ENCODE measurements at places on chromosomes 3 and 15. TPM values are rescaled to one million over a fixed set of nuclear protein-coding genes. Genes with fewer than 3 reads are reported as not detected.

DNA sequence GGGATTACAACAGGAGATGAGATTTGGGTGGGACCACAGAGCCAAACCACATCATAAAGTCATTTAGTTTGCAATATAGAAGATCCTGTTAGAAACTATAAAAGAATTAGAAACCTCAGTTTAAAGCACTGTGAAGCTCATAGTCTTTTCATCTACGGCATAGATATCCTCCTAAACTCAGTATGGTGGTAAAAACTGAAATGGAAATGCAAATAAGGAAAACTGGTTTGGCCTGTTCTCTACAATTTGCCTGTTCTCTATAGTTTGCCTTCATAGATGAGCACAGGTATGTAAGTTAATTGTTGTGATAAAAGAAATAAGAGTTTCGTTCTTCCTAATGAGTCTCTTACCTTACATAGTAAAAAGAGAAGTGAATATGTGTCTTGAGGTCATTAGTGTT, 331.6 kb upstream of the ARL6 start:
- no peak for DNase-seq

DNA sequence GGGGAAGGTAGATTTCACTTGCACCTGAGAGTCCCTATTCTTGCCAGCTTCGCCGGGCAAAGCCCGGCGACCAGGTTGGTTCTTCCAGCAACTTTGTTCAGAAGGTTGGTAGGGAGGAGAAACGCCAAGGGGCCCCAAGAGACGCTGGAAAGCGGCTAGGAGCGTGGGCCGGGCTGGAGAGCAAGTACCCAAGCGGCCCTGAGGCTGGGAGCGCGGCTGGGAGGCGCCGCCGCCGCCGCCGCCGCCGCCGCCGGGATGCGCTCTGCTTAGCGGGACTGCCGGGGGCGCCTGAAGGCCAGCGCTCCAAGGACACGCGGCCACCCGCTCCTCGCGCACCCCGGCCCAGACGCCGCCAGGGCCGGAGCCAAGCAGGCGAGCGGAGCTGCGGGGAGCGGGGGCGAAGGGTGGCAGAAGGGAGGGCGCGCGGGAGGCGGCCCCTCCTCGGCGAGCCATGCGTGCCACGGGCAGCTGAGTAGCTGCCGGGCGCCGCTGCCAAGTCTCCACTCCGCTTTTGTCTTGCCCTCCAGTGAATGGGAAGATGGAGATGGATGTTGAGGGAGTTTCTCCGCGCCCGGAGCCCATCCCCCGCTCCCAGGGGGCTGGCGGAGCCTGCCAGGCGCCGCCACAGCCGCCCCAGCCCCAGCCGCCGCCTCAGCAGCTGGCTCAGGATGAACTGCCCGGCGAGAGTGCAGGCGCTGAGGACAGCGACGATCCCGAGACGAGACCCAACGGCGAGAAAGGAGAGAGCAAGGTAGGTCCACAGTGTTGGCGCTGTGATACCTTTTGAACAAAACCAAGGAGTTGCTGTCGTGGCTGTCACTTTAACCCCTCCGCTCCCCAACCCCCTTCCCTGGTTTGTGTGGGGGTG, 227.4 kb upstream of the AZI2 start:
- DNase-seq = peak; percentile 72

DNA sequence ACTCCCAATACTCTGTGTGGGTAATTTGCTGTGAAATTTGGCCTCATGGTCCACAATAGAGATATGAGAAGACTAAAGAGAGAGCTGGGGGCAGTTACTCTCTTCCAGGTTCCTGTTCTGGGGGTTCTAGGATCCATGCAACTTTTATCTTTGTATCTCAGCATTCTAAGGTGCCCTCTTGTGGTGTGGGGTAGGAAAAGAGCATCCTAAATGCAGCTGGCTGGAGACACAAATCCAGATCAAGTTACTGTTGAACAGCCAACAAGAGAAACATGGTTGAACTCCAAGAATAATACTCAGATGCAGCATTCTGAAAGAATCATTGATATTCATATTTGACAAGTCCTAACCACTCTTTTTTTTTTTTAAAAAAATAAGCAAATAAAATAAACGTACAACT, 238.2 kb downstream of the GREM1 start:
- peak; percentile 42 for DNase-seq

DNA sequence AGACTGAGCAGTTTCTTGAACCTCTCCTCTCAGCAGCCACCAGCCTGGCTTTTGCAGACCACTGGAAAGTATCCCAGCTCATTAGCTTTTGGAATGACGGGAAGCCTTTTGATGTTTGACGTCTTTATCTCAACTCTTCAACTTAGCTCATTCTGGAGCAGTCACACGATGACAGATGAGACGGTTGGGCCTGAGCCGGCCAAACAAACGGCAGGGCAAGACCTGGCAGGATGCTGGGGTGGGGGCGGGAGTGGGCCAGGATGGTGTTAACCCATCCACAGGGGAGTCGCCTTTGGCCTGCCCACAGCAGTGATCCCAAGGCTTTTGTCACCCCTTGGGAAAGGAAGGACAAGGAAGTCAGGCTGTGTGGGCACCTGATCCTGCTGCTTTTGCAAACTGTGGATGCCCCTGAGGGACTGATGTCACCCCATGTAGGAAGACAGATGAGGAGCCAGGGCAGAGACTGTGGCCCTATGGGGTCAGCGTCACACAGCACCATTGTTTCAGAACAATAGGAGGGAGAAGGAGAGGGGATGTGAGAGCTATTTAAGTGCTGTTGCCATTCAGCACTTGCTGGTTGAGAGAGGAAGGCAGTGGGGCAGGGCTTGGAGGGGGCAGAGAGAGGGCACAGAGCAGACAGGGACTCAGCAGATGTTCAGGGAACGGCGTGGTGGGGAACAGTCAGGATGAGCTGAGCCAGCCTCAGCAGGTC, 121.9 kb upstream of the CTDSPL start:
- DNase-seq = peak; percentile 22

DNA sequence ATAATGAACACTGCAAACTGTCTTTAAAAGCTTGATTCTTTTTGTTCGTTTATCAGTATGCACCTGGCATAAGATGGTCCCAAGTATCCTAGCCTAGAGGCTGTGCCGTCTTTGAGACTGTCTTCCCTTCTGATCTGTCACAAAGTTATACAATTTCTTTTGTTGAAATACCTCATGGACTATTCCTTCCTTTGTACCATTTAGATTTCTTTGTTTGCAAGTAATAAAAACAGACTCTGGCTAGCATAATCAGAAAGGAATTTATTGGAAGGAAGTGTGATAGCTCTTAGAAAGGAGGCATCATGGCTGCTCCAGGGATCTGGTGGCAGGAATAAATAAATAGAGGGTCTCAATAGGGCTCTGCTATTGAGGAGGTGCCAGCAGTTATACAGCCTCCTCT, 280.4 kb downstream of the SLC9A9 start:
- DNase-seq = no peak

- no peak for DNase-seq
Observed at GRCh38 chr3:53232641-53233377, 23.0 kb downstream of the TKT start.

GRCh38 chr3:52555056-52555455, 18.7 kb downstream of the UQCC5 start:
- DNase-seq = no peak

DNA sequence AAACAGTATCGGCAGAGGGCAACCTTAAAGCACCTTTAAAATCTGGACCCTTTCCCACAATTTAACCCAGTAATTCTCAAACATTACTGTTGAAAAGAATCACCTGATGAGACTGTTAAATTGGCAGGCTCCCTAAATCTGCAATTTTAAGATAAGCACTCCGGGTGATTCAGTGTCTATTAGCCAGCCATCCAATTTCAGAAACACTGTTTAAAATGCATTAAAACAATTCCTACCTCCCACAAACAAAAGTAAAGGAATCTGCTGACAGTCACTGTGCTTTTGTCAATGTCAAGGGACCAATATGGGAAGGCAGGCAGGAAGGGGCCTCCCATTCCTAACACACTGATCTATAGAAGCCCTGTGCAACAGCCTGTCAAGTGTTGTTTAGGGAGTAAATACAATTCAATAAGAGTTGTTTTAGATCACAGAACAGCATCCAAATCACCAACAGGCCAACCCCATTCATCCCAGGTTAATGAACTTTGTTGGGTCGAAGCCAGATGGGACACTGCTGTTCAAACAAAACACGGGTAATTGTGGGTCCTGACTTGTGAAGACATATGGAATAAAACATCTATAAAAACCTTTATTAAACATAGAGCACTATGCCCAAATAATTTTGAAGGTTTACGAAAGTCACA, 21.4 kb downstream of the SIAH2 start:
- no peak for DNase-seq

- no peak for DNase-seq
Observed at GRCh38 chr3:64102147-64102546, 78.9 kb upstream of the PSMD6 start.

- no peak for DNase-seq
Observed at GRCh38 chr3:55343486-55344357, 143.4 kb downstream of the WNT5A start.

GRCh38 chr3:156619376-156619775, 55.0 kb upstream of the TIPARP start:
- no peak for DNase-seq

- DNase-seq = peak; percentile 87
Observed at GRCh38 chr3:195080571-195081151, 190.3 kb downstream of the XXYLT1 start.

GRCh38 chr3:133457465-133458067, 57.7 kb downstream of the BFSP2 start:
- DNase-seq = no peak

DNA sequence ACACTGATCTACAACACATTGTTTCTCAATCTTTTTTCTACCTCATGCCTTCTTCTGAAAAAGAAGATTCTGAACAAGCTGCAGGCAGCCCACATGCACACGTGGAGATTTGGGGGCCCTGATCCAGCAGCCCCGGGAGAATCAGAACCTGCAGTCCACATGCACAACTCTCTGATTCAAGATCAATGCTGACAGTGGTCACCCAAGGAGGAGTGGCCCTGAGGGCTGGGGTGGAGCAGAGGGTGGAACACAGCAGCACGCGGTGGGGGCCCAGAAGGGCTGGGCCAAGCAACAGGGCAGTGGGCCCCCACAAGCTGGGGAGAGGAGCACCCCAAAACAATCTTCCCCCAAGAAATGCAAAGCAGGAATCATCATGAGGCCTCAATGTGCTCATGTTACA, 202.1 kb upstream of the NSMCE3 start:
- DNase-seq = no peak

- no peak for DNase-seq
Observed at GRCh38 chr3:151387842-151388241, 3.3 kb upstream of the P2RY12 start.

DNA sequence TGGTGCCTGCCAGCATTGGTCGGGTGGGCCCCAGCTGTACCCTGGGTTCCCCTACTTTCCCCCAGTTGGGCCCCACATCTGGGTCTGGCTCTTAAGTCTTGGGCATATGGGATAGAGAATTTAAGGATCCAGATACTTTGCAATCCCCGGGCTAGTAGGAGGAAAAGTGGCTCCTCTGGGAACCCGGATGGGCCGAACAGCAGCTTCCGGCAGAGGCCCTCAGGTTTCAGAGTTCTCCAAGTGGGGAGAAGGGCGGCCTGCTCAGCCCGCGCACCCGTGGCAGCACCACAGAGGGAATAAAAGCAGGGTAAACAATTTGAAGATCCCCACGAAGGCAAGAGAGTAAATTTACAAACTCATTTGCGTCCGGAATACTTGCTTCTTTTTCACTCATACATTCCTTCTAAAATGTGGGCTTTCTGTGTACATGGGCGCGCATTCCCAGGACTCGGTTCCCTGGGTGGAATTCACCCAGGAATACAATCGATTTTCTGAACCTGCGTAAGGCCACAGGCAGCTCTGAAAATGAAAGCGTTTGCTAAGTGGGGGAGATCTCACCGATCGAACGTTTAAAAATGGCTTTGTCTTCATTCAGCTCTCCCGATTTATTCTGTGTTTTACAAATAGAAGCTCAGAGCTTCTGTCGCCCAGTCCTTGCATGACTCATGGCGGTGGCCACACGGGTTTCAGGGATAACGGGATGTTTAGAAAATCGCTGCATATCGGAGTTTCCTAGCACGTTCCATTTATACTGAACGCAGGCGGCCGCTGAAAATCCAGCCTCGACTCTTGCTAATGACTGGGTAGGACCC, 74.0 kb upstream of the POLG start:
- no peak for DNase-seq

DNA sequence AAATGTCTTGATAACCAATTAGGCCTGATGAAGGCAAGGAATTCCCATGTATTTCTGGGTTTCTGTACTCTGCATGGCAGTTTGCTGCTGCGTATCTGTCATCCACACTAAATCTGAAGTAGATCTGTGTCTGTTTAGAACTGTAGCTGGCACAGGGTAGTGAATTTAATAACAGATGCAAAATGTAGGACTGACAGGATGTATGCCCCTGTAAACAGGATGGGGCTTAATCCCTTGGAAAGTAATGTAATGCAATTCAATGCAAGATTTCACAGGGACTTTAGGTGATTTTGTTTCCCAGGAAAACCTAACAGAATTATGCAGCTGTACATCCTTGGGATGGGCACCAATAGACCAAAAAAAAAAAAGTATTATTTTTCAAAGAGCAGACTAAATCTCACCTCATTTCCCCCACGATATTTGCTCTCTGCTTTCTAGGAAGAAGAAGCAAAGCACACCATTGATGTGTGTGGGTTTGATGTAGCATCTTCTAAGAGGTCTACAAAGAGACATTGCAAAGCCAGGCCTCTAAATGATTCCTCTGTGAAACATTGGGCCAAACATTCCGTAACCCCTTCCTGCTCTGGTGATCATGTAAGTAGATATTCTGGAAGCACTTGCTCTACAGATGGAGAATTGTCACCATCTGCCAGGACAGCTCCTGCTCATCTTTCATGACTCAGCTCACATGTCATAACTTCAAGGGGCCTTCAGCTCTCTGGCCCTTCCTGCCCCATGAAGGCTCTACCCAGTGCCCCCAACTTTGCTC, 464.3 kb upstream of the RGMA start:
- DNase-seq = no peak

DNA sequence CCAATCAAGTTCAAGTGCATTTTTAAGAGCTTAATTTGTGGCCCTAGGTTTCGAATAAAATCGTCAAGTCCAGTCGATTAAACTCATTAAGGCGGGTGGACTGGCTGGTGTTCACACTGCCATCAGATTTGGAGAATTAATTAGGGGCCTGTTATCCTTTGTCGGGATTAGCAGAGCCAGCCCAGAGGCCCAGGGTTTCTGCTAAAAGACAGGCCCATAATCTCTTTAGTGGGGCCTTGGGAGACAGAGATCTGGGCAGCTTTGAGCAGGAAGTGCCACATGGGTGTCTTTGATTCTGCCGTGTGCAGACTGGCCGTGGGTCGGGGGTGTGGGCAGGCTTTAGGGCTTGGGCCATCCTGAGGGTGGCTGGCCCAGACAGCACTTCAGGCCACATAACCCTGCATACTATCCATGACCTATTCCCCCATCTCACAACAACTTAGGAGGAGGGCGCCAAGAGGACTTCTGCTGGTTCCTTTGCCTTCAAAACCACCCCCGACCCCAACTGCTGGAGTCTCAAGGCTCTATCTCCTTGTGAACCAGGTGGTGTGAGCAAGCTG, 94.7 kb downstream of the PLXNA1 start:
- no peak for DNase-seq

The LDHAL6B gene
- total RNA-seq = not detected

The GABRR3 gene
- total RNA-seq = not detected

The CHL1 gene
- 109 TPM for total RNA-seq

The CFAP100 gene
- not detected for total RNA-seq

The GRK7 gene
- not detected for total RNA-seq

The DET1 gene
- total RNA-seq = 6.8 TPM
